ENCODE measurements at places on chromosomes 2 and 18. TPM values are rescaled to one million over a fixed set of nuclear protein-coding genes. Genes with fewer than 3 reads are reported as not detected.

- H3K27me3 ChIP-seq = peaks cover 6% of the 10 kb centered on the region
- H3K4me1 ChIP-seq = no peaks in the 10 kb centered on the region
- H3K4me3 ChIP-seq = no peak overlapping the region
Observed at GRCh38 chr2:238988752-238989151, 140.9 kb downstream of the TWIST2 start.

DNA sequence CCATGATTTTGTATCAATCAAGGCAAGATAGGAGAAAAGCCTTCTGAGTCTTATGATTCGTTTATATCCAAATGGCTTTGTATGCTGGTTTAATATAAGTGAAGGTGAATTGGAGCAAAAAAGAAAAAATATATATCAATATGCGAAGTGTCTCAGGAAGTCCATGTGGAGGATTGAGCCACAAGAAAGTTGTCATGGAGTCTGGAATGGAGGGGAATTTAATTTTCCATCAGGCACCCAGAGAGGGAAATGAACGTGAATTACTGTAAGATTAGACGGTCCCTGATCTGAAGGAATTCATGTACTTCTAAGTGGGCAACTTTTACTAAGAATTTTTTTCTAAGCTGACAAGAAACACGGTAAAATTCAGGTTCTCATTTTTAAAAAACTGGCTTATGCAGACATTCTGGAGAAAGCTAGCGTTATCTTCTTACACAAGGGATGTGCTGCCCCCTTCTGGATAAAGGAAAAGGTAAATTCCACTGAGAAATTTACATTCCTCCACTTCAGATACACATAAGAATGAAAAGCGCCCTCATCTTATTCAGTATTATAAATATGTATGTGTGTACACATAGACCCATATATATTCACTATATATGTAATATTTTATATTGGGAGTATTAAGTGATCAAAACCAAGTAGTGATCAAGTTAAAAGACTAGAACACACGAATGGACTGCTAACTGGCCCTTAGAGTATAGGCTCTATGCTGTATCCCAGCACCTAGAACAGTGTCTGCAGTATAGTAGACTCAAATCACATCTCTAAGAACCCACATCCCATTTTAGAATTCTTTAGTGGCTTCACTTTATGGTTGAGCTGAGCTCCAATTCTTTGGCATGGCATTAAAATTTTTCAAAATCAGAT lies 289.0 kb upstream of the TFPI start:
- H3K4me1 ChIP-seq = no peaks in the 10 kb centered on the region
- no peak overlapping the region for H3K4me3 ChIP-seq
- H3K27me3 ChIP-seq = no peaks in the 10 kb centered on the region
- no peaks in the 10 kb centered on the region for H3K36me3 ChIP-seq
- DNase-seq = no peak
- no peak overlapping the region for H3K27ac ChIP-seq

The TCF7L1 gene
- 0.07 TPM for total RNA-seq

- H3K4me1 ChIP-seq = no peaks in the 10 kb centered on the region
- DNase-seq = no peak
- peaks cover 8% of the 10 kb centered on the region for H3K27me3 ChIP-seq
- no peak overlapping the region for H3K4me3 ChIP-seq
- no peaks in the 10 kb centered on the region for H3K36me3 ChIP-seq
Observed at GRCh38 chr2:14932285-14932684, 299.8 kb downstream of the LRATD1 start.

- no peaks in the 10 kb centered on the region for H3K4me1 ChIP-seq
- no peaks in the 10 kb centered on the region for H3K36me3 ChIP-seq
- H3K27ac ChIP-seq = no peak overlapping the region
- H3K4me3 ChIP-seq = no peak overlapping the region
- DNase-seq = no peak
Observed at GRCh38 chr18:33181016-33181415, 259.5 kb downstream of the CCDC178 start.

- no peaks in the 10 kb centered on the region for H3K4me1 ChIP-seq
- H3K36me3 ChIP-seq = no peaks in the 10 kb centered on the region
- H3K4me3 ChIP-seq = no peak overlapping the region
- H3K27me3 ChIP-seq = peaks cover 9% of the 10 kb centered on the region
- peak; percentile 24 for DNase-seq
Observed at GRCh38 chr2:240250985-240251847, 110.8 kb upstream of the OTOS start.

The PRSS56 gene
- not detected for total RNA-seq

- H3K4me1 ChIP-seq = no peaks in the 10 kb centered on the region
- H3K27ac ChIP-seq = no peak overlapping the region
- no peak overlapping the region for H3K4me3 ChIP-seq
- no peaks in the 10 kb centered on the region for H3K27me3 ChIP-seq
Observed at GRCh38 chr2:50658883-50659282, 373.0 kb downstream of the NRXN1 start.

- H3K4me1 ChIP-seq = peaks cover 57% of the 10 kb centered on the region
- no peak overlapping the region for H3K4me3 ChIP-seq
- H3K27ac ChIP-seq = no peak overlapping the region
- no peaks in the 10 kb centered on the region for H3K27me3 ChIP-seq
Observed at GRCh38 chr18:75264926-75265597, 54.5 kb downstream of the TSHZ1 start.

DNA sequence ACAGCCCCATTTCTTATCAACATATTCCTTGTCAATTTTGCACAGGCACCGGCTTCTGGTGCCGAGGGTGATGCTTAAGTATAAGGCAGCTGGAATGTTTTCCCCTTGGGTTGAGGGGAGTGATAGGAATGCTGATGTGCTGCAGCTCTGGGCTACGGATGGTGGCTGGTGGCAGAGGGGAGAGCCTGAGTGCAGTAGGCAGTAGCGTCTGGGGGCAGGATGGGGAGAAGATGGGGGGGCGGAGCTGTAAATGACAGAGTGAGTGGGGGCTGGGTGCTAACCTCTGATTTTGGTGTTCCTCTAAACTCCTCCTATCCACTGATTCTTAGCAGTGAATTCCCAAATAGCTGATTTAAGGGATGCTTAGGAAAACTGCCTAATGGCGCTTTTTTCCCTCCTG lies 20.7 kb downstream of the TMEM178A start:
- H3K27ac ChIP-seq = no peak overlapping the region
- H3K27me3 ChIP-seq = peaks cover 23% of the 10 kb centered on the region
- no peak overlapping the region for H3K4me3 ChIP-seq

DNA sequence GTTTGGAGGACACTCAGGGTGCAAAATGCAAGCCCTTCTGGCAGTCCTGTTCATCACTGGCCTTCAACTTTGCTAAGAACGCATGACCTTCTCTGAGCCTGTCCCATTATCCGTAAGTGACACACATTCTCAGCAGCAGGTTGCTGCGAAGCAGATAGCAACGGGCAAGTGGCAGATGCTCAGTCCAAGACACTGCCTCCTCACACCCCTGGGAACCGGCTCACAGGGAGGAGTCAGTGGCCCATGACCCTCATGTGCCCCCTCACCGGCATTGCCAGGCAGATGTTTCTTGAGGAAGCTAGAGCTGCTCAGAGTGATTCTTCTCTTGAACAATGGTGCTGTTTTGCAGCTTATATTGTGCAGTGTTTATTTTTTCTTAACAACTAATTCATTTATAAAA lies 737.2 kb upstream of the HS6ST1 start:
- no peak overlapping the region for H3K27ac ChIP-seq
- H3K27me3 ChIP-seq = peaks cover 2% of the 10 kb centered on the region
- no peak for DNase-seq
- no peak overlapping the region for H3K4me3 ChIP-seq
- H3K36me3 ChIP-seq = no peaks in the 10 kb centered on the region
- no peaks in the 10 kb centered on the region for H3K4me1 ChIP-seq

The MAP4K3 gene
- 8.1 TPM for total RNA-seq

The BOK gene
- total RNA-seq = 0.09 TPM

GRCh38 chr2:215870986-215871385 lies 142.4 kb downstream of the MREG start:
- H3K27ac ChIP-seq = no peak overlapping the region
- no peak overlapping the region for H3K4me3 ChIP-seq
- no peaks in the 10 kb centered on the region for H3K27me3 ChIP-seq
- DNase-seq = peak; percentile 20
- H3K36me3 ChIP-seq = no peaks in the 10 kb centered on the region

The EPB41L5 gene
- total RNA-seq = 2.4 TPM

DNA sequence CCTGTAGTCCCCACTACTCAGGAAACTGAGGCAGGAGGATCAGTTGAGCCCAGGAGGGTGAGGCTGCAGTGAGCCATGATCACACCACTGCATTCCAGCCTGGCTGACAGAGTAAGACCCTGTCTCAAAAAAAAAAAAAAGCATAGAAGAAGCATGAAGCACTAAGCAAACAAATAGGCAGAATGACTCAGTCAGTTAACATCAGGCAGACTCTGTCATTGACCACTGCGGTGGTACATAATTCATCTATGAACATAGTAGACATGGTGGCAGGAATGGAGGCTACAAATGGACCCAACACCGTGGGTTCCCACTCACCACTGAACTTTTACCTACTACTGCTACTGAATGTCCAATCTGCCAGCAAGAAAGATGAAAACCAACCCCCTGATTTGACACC lies 7.6 kb upstream of the ASXL2 start:
- DNase-seq = no peak
- no peaks in the 10 kb centered on the region for H3K27me3 ChIP-seq
- no peak overlapping the region for H3K27ac ChIP-seq
- no peaks in the 10 kb centered on the region for H3K36me3 ChIP-seq

DNA sequence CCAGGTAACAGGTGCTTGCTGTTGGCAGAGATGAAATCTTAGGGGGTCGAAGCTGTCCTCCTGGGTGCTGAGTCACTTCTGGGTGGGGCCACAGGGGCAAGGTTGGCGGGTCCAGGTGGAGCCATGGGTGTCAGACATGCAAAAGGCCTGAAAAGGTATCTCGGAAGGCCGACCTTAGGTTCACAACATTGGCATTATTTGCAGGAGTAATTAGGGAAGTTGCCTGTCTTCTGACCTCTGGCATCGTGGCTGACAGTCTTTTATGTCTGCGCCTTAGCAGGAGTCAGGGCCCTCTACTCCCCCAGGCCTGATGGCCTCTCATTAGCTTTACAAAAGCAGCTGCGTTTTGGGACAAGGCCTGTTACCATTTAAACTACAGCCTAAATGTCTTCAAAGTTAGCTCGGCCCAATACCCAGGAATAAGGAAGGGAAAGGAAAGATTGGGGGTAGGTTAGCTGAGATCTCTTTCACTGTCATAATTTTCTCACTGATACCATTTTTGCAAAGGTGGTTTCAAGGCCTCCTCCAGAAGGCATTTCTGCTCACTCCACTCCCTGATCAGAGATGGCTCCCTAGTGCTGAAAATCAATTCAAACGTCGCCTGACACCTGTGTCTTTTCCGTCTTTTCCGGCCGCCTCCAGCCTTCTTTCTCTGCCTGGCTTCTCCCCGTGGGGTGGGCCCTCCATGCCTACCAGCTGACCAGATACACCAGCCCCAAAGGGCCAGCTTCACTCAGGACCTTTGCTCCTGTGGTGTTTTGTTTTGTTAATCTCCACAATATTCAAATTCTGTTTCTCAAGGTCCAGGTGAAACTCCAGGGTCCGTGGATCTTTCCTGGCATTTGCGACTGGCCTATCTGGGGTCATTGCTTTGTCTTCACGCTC lies 90.8 kb downstream of the RHOB start:
- no peaks in the 10 kb centered on the region for H3K27me3 ChIP-seq
- DNase-seq = no peak
- H3K4me1 ChIP-seq = no peaks in the 10 kb centered on the region
- H3K27ac ChIP-seq = no peak overlapping the region

The VWA3B gene
- not detected for total RNA-seq

The FOXD4L1 gene
- not detected for total RNA-seq

DNA sequence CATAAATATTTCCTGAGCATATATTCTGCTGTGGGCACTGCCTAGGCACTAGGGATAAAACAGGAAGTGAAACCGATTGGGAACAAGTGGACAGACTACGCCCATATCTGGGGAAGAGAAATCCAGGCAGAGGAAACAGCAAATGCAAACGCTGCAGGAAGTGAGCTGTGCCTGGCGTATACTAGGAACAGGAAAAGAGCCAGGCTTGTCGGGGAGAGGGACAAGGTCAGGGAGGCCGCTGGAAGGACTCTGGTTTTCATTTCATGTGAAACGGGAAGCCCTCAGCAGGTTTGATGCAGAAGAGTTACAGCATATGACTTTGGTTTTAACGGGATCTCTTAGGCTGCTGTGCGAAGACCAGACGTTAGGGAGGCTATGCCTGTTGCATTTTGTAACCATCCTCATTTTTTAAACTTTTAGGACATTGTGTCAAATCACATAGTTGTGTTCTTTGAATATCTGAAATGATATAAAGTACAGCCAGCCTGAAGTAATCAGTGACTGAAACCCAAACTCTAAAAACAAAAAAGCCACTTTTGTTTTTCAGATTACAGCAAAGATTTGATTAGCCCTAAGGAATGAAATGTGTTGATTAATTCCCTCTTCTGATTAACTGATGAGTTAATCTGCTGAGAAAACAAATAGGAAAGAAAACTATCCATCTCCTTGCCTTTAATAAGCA lies 110.2 kb upstream of the PIEZO2 start:
- H3K4me3 ChIP-seq = no peak overlapping the region
- H3K4me1 ChIP-seq = no peaks in the 10 kb centered on the region
- H3K36me3 ChIP-seq = no peaks in the 10 kb centered on the region
- H3K27me3 ChIP-seq = peaks cover 5% of the 10 kb centered on the region

The DNAJC10 gene
- 41.7 TPM for total RNA-seq

- no peak overlapping the region for H3K4me3 ChIP-seq
- no peak overlapping the region for H3K27ac ChIP-seq
- H3K36me3 ChIP-seq = no peaks in the 10 kb centered on the region
- H3K27me3 ChIP-seq = no peaks in the 10 kb centered on the region
Observed at GRCh38 chr2:96502891-96503636, 2.1 kb downstream of the NEURL3 start.

DNA sequence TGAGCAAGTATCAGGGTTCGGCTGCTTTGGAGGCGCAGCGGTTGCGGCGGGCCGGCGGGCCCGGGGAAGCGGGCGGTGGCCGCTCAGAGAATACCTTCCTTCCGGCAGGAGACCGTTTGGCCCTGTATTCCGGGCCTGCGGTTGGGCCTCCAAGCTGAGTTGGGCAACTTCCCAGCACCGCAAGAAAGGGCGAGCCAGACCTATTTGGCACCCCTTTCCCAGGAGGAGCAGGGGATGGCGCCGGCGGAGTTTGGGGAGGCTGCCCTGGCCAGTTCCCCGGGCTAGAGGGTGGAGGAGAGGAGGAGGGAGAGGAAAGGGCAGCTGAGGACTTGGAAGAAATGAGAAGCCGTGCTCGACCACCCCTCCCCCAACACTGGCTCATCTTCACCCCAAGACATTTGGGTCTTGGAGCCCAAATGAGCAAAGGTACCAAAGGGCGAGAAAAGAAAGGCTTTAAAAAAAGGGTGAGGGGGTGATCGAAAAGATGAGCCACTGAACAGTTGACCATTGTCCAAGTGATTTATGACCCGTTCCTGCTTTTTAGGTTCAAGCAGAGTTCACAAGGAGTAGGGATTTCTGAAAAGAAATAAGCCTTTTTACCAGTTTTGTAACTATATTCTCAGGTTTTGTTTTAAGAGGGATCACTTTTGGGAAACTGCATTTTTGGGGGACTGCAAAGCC lies 8.4 kb downstream of the HOXD3 start:
- no peak overlapping the region for H3K27ac ChIP-seq
- no peak for DNase-seq
- H3K27me3 ChIP-seq = peaks cover 77% of the 10 kb centered on the region
- H3K4me1 ChIP-seq = peaks cover 6% of the 10 kb centered on the region
